ENCODE measurements at places on chromosomes 5 and 9.

DNA sequence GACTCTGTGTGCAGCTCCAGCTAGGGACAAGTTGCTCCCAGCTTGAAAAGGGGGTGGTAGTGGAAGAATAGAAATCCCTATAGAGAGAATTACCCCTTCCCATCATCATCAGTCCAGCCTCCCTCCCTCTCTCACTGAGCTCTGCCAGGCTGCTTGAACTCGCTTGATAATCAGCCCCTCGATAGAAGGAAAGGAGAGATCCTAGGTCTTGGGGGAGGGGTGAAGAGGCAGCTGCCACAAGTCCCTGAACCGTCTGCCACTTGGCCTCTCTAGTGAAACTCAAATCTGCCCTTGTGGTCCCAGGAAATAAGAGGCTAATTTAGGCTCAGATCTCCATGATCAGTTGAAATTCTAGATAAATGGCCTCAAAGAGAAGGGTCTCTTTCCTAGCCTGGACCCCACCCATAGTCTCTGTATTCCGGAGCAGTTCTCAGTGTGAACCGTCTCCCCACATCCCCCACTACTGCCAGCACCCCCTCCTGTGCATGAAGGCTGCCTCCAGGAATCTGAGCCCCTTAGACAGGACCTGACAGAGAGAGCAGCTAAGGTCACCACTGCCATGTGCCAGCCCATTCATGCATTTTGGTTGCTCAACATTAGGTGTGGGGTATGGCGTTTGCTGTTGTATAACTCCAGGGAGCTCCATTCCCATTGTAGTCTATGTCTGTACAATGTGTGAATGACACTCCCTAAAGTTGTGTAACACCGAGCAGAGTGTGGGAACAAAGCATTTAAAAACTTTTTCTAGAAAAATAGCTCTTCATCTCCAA is 5.5 kb downstream of the DNAJB5 start:
- peak; percentile 65 for DNase-seq

DNA sequence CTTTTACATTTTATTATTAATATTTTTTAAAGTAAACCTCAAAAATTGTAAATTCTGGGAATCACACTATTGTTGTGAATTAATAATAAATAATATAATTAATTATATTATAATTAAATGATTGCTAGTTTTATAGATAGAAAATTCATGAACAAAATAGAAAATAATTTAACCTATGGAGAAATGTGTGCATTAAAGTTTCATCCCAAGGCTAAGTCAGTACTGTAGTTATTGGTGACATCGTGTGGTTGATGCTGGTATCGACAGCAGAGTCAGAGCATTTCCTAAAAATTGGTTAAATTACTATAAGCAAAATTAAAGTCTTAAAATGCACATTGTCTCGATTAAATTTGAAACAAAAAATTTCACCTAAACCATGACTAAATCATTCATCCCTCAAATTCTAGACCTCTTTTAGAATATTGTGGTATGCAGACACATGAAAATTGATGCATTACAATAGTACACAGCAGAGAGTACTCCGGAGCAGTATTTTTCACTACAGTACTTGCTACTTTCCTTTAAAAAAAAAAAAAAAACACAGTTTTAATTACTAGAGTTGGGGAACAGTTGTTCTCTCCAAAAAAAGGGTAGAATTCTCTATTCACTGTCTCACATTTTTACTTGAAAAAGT is 73.9 kb downstream of the RORB start:
- DNase-seq: peak; percentile 70

DNA sequence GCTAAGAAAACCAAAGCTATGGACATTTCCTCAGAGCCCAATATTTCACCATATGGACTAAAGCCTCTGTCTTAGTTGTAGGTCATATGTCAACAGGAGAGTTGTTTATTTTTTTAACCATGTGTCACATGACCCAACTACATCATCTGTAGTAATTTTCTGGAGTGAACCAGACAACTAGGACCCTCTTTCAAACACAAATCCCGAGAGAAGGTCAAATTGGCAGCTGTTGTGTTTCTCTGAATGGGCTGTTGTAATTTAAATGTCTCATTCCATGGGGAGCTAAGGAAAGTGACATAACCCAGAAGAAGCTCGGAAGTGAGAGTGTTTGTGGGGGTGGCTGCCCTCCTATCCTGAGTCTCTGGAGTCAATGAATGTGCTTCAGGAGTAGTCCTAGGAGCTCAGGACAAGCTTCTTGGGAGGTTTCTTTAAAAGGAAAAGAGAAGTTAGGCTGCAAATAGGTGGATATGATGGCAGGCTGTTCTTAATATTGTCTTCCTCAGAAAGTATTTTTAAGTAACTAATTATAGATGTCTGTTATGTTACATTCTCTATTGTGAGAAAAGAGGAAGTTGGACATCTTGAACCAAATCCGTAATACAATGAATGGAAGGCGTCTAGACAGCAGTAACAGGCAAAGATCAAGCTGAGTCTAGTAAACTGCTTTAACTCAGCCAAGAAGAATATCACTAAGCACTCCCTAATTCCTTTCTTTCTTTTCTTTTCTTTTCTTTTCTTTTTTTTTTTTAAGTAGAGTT is 50.1 kb downstream of the TMEM167A start:
- peak; percentile 23 for DNase-seq

DNA sequence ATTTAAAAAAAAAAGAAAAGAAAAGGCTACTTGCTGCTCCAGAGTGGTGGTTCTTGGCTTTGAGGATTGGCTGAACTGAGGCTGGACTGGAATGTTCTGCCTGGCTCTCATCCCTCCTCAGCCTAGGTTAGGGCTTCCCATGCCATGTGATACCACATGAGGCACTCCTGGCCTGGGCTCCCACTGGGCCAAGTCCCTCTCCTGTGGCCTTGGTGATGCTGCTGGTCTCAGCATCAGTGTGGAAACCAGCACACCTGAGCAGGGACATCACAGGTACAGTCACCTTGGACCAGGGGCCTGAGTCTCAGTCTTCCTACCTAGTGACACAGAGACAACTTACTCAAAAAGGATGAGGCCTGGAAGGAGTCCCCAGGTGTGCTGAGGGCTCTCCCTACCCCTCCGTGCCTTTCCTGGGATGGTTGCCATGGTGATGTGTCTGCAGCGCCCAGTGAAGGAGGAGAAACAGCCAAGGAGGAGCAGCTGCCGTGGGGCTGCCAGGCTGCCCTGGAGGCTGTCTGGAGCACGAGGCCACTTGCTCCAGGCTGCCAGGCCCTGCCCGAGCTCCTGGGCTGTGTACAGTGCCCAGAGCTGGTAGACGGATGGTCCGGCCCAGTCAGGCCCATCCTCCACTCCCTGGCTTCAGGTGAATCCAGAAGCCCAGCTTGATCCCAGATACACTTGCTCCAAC is 71.0 kb downstream of the WNK2 start:
- no peak for DNase-seq

DNA sequence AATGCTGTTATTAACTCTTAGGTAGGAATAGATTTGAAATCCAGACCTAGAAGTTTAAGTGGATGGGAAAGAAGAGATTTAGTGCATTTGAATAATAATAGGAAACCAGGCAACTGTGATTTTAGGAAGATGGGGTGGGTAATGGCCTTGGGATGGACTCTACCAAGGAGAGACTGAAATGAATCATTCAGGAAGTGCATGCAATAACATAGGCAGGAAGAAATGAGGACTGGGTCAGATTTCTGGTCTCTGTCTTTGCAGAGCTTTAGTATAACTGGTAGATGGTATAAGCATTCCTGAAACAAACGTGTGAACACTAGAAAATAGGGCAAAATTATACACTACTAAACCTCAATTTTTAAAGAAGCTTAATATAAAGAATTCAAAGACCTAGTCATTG is 274.4 kb upstream of the CLINT1 start:
- peak; percentile 26 for DNase-seq

- DNase-seq: peak; percentile 61
Measured at GRCh38 chr9:133683586-133684120, 47.5 kb downstream of the DBH start.

- no peak for DNase-seq
Measured at GRCh38 chr9:129235931-129236331, 57.9 kb upstream of the IER5L start.

GRCh38 chr5:22887566-22887965 is 34.4 kb upstream of the CDH12 start:
- no peak for DNase-seq

DNA sequence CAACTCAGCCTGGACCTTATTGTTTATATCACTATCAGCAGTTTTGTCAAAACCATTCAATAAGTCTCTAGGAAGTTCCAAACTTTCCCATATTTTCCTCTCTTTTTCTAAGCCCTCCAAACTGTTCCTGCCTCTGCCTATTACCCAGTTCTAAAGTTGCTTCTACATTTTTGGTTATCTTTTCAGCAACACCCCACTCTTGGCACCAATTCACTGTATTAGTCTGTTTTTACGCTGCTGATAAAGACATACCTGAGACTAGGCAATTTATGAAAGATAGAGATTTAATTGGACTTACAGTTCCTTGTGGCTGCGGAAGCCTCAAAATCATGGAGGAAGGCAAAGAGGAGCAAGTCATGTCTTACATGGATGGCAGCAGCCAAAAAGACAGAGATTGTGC is 744.4 kb upstream of the ADAMTS16 start:
- DNase-seq: no peak

DNA sequence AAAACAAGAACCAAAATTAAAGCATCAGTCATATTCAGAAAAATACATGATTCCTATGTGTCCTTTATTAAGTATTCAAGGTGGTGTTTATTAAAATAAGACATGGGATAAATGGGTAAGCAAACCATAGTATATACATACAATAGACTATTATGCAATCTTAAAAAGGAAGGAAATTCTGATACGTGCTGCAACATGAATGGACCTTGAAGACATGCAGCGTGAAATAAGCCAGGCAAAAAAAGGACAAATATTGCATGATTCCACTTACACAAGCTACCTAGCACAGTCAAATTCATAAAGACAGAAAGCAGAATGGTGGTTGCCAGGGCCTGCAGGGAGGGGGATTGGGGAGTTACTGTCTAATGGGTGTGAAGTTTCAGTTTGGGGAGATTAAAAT is 127.7 kb downstream of the DMAC1 start:
- no peak for DNase-seq

- DNase-seq: no peak
Measured at GRCh38 chr5:19706776-19707175, 281.2 kb downstream of the CDH18 start.

DNA sequence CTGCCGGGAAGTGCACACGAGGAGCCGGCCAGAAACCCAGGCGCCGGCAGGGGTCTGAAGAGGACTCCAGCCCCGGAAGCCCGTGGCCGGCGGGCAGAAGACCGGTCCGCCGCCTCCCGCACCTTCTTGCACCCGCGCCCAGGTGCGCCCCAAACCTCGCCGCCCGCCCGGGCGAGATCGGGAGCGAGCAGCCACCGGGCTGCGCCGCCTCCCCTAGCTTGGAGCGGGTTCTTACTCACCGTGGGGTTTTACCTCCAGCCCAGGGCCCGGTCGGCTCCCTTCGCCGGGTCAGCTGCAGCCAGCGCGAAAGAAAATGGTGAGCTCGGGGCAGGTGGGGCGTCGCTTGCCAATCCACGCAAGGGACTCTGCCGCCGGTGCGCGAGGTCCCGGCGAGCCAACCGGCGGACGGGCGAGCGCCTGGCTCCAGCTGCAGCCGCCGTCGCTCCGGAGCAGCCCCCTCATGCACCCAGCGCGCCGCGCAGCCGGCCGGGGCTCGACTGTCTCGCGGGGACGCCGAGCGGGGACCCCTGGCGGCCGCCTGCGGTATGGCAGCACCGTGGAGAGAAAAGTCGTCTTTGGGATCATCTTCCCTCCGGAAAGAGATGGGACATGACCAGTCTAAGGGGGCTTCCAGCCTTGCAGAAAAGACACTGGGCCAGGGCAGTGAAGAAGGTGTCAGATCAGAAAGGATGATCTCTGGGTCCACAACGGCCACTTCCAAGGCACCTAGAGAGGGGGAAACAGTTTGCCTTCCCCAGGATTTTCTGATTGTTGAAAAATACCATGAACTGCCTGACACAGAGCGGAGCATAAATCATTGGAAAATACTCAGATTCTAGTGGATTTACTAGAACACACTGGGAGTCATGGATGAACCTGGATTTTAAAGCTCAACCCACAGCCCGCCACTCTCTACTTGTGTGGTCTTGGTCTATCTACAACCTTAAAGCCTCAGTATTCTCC is at the start of gene MOB3B:
MOB3B (minus strand) TSS at position 499 of the 963 bp plus-strand sequence. CDS start 74,264 bp downstream, outside the sequence.
- peak; percentile 76 for DNase-seq

DNA sequence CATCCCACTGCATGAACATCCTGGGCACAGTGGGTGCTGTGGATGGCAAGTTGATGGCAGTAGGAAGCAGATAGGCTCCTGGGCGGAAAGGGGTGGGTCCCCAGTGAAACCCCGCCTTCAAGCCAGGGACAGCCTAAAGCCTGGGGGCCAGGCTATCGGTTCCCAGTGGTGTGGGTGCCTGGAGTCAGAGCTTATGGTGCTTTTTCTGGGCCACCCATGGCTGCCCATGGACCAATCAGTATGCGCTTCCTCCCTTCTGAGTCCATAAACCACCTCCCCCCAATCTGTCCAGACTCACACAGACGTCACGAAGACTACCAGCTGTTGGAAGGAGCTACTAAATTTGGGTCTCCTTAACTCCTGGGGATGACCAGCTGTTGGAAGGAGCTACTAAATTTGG is 17.5 kb upstream of the ECPAS start:
- no peak for DNase-seq

DNA sequence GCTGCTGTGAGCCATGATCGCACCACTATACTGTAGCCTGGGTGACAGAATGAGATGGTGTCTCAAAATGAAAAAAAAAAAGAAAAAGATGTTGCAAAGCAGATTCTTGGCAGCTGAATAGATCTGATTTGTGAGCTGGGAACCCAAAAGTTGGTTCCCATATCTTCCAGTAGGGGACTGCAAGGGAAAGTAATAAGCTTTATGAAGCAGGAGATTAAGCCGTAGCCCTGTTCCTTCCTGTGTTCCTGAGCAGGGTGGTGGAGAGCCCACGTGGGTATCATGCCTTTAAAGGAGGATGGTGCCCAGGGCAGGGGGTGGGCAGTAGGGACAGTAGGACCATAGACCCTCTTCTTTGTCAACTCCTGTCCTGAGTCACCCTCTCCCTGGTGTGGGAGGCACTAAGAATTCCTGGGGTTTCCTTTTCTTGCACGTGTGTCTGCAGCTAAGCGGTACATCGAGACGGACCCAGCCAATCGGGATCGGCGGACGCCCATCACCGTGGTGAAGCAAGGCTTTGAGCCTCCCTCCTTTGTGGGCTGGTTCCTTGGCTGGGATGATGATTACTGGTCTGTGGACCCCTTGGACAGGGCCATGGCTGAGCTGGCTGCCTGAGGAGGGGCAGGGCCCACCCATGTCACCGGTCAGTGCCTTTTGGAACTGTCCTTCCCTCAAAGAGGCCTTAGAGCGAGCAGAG is 37.9 kb downstream of the STOM start:
- peak; percentile 75 for DNase-seq

GRCh38 chr5:133618141-133618540 is 5.8 kb upstream of the FSTL4 start:
- no peak for DNase-seq

DNA sequence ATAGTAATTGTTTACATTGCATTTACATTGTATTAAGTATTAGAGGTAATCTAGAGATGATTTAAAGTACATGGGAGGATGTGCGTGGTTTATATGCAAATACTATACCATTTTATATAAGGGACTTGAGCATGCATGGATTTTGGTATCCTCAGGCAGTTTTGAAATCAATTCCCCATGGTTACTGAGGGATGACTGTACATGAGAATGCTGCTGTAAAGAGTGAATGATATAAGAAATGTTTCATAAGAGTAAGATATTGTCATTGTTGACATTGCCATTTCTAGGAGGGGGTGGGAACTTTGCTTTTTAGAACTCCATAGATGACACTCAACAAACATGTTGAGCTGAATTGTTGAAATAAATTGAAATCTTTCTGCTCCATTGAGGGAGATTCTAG is 185.0 kb downstream of the SEMA6A start:
- DNase-seq: no peak

GRCh38 chr9:87113874-87114273 is 166.6 kb upstream of the GAS1 start:
- DNase-seq: no peak

GRCh38 chr5:54484219-54484894 is 28.9 kb downstream of the HSPB3 start:
- DNase-seq: peak; percentile 17

Data from choroid plexus epithelial cell (primary cell).